Activated CD4-positive, alpha-beta T cell treated with anti-CD3 and anti-CD28 coated beads, Interleukin-2, amount 50 U/mL, for 4 hours (primary cell): ENCODE measurements at places on chromosomes 2 and 18.
A peak's percentile ranks its signal among the peaks of the same experiment; 100 is the strongest.

DNA sequence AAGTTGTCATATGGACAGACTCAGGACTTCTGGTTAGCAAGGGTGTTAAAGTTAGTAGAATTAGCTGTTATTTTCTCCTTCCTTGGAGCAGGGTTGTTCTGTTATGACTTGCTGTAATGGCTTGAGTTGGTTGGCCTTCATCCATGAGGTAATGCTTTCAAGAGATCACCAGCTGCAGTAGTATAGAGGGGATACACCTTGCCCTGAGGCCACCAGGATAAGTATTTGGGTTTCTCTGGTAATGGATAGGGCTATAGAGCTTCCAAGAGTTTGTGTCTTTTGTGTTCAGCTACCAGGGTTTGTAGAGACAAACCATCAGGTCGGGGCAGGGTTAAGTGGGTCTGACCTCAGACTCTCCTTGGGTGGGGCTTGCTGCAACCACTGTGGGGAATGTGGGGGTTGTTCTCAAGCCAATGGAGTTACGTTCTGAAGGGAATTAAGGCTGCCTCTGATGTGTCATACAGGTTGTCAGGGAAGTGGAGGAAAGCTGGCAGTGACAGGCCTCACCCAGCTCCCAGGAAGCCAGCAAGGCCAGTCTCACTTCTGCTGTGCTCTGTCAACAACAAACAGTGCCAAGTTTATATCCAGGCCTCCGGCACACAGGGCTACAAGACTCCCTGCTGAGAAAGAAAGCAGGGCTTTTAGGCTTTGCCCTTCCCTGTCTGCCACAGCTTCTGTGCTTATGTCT is 356.6 kb downstream of the SPAG16 start:
- no peak for DNase-seq

DNA sequence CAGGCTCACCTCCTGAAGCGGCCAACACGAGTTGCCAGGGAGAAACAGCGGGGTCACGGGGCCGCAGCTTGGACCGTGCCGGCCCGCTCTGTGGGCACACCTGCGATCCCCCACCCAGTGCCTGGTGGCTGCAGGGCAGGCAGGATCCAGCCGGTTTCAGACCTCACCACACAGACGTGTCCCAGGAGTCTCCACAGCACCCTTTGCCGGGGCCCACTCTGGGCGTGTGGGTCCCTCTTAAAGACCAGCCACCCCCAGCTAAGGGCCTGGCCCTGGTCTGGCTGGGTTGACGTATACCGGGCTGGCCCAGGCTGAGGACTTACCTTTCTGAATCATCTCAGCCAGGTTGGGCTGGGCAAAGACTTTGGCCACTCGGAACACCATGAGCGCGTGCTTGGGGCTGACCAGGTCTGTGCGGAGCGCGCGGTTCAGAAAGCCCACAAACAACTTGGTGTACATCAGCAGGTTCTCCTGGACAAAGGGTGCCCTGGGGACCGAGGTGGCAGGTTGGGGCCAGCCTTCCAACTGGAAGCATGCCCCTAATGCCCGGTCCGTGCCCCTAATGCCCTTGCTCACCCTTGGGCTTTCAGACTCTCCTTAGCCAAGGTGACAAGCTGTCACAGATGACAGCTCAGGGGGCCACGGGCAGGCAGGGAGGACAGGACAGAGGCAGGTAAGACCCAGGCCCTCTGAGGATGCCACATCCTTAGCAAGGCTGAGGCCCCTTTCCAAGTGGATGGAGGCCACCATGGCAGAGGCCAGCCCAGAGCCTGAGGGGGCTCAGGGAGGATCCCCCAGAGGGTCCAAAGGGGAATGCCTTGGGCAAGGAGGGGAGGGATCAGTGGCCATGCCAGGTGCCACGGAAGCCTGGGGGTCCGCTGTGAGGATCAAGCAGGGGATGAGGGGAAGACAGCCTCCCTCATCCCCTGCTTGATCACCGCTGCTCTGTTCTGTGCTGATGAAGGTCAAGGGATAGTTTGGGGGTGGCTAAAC is 10.2 kb upstream of the CCDC74B start:
- DNase-seq, result no peak

DNA sequence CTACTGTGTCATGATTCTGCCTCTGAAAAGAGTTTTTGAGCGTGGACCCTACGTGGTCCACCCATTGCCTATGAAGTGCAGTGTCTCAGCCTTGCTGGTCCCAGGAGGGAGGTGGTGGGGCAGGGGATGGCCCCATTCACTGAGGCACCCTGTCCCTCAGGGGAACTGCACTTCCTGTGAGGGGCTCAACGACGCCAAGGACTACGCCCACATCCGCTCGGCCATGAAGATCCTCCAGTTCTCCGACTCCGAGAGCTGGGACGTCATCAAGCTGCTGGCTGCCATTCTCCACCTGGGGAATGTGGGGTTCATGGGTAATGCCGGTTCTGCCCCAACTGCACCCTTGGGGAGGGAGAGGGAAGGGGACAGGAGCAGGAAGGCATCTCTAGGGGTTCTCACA is 42.5 kb downstream of the MYO7B start:
- no peak for DNase-seq

DNA sequence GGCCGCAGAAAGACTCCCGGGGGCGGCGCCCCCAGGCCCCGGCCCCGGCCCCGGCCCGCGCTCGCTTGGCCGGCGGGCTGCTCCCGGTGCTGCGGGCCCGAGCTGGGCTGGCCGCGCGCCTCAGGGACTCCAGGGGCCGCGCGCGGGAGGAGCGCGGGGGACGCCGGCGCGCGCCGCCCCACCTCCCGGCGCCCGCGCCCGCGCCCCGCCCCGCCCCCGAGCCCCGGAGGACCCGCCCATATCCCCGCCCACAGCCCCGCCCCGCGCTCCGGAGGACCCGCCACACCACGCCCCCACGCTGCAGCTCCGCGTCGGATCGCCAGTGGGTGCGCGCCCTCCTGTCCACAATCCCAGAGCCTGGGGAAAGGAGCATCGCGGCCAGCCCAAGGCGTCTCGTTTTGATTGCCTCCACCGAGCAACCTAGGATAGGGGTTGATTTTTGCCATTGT is at the start of gene PARD6G:
TSS of gene PARD6G (minus strand) at position 122 of the 449 bp plus-strand sequence. CDS start 166 bp downstream, outside the sequence.
- peak; percentile 44 for DNase-seq
